ENCODE measurements at places on chromosomes 16 and 17.

GRCh38 chr17:63972796-63973195 is at the start of gene SCN4A:
Gene SCN4A, minus strand, starts transcription at chr17:63972918. Its CDS starts 77 bp downstream, at chr17:63972841.
- DNase-seq, result no peak

DNA sequence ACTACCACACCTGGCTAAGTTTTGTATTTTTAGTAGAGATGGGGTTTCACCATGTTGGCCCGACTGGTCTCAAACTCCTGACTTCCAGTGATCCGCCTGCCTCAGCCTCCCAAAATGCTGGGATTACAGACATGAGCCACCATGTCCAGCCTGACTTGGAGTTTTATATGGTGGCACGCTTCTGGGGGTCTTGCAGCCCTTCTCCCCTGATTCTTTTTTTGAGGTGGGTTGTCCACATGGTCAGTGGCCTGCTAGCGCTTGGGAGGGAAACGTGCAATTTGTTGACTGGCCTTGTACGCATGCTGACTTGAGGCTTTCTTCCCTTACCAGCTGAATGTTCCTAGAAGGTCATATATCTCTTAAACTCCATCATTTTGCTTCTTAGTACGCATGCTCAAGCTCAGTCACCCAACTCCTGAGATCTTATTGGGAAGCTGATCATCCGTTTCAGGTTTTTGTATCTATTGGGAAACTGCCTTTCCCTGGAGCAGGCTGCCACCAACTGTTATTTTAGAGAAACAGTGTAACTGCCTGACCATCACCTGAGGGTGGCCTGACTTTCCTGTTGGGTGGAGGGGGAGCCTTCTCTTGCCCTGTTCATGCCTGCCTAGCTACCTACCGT is 13.7 kb upstream of the LDHD start:
- no peak for DNase-seq

- no peak for DNase-seq
These were observed 229.4 kb downstream of the CCDC182 start for GRCh38 chr17:57515662-57516211.

- no peak for DNase-seq
These were observed 33.9 kb downstream of the BAHCC1 start for GRCh38 chr17:81428948-81429774.

DNA sequence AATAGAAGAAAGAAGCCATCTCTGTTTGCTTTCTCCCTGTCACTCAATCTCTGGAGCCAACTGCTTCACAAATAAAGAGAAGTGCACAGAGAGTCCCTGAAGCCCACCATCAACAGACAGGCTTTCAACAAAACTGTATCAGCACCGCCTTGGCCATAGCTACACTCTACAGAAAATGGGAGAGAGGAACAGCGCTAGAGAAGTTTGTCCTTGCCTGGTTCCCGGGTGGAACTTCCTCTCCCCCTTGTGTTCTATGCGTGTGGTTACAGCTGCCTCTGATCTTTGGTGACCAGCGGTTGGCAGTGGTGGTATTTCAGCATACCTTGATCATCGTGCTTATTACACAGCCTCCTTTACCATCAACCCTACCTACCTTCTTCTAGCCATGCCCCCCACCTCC is 91.4 kb upstream of the CCL2 start:
- no peak for DNase-seq

DNA sequence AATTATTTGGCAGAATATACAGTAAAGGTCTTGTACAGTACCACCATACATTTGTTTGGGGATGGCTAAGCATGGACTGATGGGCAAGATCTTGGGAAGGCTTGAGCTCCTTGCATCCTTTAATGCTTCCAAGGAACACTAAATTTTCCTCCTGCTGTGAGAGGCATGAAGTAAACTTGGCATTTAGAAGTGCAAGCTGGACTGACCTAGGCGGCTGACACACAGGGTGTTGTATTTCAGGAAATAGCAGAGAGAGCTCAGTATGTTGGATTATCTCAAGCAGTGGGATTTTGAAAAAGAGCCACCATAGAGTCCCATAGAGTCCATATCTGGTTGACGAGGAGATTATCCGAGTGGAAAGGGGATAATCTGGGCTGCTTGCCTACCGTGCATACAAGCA is 2137.1 kb downstream of the TP53TG3F start:
- DNase-seq, result no peak

DNA sequence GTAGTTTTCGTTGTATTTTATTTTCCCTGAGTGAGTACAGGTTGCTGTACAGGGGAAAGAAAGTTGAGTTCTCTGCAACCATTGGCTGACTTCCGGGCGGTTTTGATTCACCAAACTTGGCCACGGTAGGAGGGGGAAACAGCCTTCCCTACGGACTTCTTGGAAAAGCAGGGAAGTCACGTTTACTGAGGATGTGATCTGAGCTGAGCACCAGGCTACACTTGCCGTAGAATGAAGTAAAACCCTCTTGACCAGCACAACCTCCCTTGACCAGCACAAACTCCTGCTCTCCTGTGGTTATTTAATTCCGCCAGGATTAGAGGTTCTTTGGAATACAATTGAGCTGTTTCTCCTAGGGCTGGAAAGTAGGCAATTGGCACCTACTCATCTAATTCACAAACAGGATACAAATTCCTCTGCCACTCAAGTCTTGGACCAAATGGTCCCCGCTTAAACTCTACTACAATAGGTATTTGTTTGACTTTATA is 242.0 kb upstream of the RBFOX1 start:
- DNase-seq, result no peak

GRCh38 chr17:732067-732901 is at the start of gene TLCD3A:
Gene TLCD3A, plus strand, starts transcription at chr17:732596. Its CDS starts 52 bp downstream, at chr17:732648.
- DNase-seq, result peak; percentile 77

Measured in stimulated activated CD4-positive, alpha-beta T cell treated with anti-CD3 and anti-CD28 coated beads, Interleukin-15, amount 100 ng/mL, for 24 hours (primary cell).